ENCODE measurements at places on chromosomes 3 and 15.
A peak's percentile ranks its signal among the peaks of the same experiment; 100 is the strongest.

- DNase-seq: peak; percentile 74
These were observed 33.6 kb downstream of the EAF1 start for GRCh38 chr3:15460891-15461531.

GRCh38 chr15:81302701-81303109, 21.2 kb downstream of the STARD5 start:
- no peak for DNase-seq

DNA sequence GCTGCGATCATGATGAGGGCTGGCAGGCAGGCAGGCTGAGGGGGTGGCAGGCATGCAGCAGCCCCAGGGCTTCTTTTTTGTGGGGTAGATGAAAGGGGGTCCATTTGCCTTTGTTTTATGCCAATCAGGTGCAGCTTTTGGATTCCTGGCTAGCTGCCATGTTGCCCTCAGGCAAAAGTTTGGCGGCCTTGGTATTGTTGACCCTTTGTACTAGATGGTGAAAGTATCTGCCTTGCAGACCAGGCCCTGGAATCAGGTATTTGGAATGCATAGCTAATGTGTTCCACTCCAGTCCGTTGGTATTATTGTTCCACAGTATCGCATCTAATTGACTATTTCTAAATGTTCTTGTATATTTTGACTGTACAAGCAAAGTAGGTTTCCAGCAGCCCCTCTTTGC, 35.0 kb downstream of the EEFSEC start:
- no peak for DNase-seq

- DNase-seq: peak; percentile 25
These were observed 62.7 kb downstream of the ASTE1 start for GRCh38 chr3:130963878-130964277.

- DNase-seq: no peak
These were observed 289.4 kb upstream of the TLE3 start for GRCh38 chr15:70387081-70387480.

- no peak for DNase-seq
These were observed 471.4 kb downstream of the RAP2B start for GRCh38 chr3:153633407-153633806.

- DNase-seq: no peak
These were observed 33.2 kb upstream of the RGMA start for GRCh38 chr15:93121973-93122910.

DNA sequence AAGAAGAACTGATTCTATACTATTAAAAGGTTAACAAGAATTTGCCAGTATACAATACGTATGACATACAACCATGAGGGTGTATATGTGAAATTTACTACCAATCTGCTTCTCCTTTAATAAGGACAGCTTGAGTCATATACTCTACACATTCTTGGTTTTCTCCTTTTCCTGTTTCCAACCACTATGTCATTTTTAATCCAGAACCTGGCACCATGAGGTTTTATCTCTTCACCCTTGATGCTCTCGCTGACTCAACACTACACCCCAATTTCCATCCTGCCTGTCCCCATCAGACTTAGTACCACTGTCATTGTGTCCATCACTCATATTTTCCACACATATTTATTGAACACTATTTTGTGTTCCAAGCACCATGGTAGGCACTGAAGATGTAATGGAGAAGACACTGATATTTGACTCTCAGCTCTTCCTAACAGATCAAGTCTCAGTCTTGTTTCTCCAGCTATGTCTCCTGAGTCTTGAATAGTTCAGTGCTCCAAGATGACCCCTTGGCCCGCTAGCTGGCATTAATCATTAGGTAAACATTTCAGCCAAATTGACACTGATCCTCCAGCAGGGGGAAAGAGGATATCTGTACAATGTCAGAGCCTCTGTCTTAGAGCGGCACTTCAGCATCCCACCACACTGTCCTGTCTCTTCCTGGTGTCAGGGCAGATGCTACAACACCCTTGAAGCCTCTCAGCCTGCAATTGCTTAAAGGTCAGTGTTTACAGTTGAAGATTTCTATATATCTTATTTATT, 11.2 kb upstream of the COL8A1 start:
- DNase-seq: no peak

GRCh38 chr15:83657549-83657948, 3.6 kb downstream of the ADAMTSL3 start:
- no peak for DNase-seq

- DNase-seq: no peak
These were observed 986 bp downstream of the KPNA4 start for GRCh38 chr3:160564258-160564911.

- DNase-seq: no peak
These were observed 23.6 kb downstream of the SIAH2 start for GRCh38 chr3:150739200-150739863.

DNA sequence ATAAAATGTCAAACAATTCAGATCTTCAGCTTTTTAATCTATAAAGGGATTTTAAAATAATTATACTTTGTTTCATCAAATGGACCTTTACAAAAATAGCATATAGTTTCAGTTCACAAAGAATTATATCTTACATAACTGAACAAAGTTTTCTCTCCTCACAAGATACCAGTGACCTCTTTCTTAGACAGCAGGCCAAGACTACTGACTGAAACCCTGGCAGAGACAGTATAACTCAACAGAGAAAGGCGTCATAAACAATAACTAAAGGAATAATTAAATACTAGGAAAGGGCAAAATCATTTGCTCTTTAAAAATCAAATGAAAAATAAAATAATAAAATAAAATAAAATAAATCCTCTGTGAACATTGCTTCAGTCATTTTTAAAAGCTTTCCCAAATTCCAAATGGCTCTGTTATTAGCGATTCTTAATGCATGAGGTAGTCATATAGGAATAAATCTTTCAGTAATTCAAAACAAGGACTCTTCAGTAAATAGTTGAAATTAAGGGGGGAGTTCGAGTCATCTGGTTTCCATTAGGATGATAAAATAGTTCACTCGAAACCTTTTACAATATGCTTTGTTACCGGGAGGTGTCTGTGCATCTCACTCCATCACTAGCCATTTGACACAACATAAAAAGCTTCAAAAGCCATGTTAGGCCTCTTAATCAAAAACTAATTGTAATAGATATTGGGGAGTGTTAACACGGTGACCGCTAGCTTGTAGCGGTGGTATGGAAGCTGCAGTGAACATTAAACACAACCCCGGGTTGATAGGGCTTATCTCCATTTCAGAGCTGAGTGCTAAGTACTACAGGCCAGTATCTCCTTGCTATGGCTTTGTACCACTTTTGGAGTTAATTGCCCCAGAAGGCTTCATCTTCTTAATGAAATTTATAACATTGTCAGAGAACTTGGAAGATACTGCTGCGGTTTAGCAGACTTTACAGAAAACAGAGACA, 142.9 kb upstream of the NR2F2 start:
- no peak for DNase-seq

GRCh38 chr3:79002465-79003372, 765.1 kb downstream of the ROBO1 start:
- no peak for DNase-seq

DNA sequence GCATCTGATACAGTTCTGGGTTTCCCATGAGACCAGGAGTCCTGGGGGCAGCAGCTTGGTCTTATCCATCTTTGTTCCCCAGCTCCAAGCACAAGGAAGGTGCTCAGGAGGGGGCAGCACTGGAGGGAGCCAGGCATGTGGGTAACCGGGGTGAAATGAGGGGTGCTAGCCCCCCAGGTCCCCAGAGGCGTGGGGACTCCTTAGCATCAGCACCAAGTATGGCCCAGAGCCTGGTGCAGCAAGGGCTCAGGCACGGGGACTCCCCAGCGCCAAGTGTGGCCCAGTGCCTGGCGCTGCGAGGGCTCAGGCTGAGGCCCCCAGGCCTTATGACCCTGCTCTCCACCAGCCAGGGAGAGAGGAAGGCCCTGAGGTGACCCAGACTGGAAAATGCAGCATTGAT, 94.1 kb downstream of the CHSY1 start:
- no peak for DNase-seq

DNA sequence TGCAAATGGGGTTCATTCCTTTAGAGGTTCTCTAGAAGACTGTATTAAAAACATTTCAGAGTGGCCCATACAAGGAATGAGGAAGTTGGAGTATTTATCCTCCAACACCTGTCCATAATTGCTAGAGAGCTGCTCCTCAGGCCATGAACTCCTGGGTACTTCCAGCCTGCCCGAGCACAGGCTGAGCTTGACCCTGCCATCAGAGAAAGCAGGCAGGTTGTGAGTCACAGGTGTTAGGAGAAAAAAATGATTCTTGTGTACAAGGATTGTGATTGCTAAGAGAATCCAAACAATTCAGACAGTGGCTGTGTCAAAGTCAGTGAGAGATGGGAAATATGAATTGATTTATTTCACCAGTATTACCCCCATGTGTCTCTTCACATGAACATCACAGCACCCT, 156.8 kb upstream of the GADL1 start:
- DNase-seq: no peak

GRCh38 chr3:185330644-185331043, 32.3 kb upstream of the MAP3K13 start:
- DNase-seq: no peak

GRCh38 chr3:55423782-55424181, 63.3 kb downstream of the WNT5A start:
- no peak for DNase-seq

- no peak for DNase-seq
These were observed 297.9 kb downstream of the FHIT start for GRCh38 chr3:60953351-60953750.

DNA sequence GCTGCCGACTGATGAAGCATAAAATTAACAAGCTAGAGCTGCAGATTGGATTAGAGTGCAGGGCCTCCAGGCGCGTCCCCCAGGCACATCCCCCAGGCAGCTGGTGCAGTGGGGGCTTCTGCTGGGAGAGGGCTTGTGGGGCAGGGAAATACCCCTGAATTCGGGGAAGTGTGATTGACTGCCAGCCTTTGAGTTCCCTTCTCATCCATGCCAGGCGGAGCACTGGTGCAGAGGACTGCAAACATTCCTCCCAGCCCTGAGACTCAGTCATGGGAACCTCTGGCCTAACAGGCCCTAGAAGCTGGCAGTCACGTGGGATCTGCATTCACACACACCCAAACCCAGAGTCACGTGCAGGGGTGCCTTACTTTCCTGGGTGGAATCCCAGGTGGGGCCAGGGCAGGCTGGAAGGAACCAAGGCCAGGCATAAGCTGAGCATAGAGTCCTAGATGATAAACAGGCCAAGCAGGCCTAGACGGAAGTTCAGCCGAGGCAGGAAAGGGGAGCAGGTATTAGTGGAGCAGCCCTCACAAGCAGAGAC, 46.2 kb upstream of the SEC22A start:
- DNase-seq: no peak

DNA sequence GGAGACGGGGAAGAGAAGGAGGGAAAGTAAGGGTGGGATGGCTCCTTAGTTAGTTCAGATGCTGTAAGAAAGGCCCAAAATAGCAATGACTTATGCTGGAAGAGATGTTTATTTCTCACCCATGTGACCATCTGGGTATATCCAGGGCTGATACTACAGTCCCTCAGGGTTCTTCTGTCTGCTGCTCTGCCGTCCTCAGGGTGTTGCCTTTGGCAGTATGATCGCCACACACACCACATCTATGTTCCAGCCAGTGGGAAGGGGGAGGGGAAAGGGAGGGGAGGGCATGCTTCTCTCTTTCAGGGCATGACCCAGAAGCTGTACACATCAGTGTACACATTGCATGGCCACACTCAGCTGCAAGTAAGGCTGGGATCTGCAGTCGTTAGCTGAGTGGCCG, 10.2 kb downstream of the CD276 start:
- no peak for DNase-seq

- no peak for DNase-seq
These were observed 76.1 kb downstream of the ABHD5 start for GRCh38 chr3:43766672-43767465.

DNA sequence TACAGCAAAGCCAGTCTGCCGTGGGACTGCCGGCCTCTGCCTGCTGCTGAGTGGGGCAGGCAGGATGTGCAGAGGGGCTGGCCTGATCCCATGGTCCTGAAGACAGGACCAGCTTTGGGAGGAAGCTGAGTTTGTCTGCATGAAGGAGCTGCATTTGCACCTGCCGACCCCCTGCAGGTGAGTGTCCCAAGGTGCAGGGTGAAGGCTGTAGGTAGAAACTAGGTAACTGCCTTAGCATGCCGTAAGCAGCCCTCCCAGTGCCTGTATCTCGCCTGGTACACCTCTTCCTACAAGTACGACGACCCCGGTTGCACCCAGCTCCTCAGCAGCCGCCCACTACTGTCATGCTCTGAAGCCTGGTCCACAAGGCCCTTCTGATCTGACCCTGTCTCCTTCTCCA, 34.9 kb downstream of the AMOTL2 start:
- no peak for DNase-seq

DNA sequence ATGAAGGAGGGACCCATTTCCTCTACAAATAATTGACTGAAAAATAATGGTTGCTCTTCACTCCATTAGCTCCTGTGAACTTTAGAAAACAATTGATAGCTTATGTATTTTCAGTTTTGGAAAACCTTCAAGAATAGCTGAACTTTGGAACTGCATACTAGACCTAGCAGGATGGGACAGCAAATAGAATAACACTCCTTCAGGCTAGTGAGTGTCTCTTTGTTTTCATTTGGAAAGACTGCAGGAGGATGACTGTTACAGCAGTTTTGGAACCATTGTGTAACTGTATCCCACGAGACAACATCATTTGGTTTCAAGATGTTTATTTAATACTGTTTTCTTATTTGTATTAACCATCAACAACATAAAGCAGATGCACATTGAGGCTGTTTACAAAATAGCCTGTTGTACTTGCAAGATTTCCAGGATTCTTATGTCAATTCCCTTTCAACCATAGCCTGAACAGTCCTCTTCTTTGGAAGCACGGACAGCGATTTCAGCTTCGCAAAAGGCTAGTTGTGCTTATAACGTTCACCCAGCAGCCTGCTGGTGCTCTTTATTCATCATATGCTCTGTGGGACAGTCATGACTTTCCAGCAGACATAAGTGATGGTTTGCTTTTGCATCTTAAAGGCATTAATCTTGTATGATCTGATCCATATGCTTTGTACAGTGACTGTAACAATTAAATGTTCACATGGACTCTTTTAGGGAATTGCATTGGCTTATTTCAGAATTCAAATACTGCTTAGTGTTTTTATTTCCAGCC, 335.5 kb downstream of the IL5RA start:
- no peak for DNase-seq

- no peak for DNase-seq
These were observed 286.6 kb upstream of the ADAMTS9 start for GRCh38 chr3:64974401-64974800.

DNA sequence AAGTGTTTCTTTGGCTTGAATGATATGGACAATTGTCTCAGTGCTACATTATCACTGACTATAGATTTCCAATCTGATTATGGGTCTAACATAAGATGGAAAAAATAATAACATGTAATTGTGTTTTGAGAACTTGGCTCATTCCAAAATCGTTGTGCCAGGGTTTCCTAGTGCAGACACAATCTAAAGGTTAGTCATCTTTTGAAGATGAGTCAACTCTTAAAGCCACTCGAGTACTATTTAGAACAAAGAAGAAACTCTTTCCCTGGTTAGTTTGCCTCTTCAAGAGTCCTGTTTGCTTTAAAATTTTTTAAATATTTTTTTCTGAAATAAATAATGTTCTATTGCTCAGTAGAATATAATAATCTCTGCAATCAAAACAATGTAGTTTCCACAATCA, 301.0 kb downstream of the CADM2 start:
- DNase-seq: no peak
